Eye (tissue), 1 donor: ENCODE measurements at places on chromosomes 5 and 9.

GRCh38 chr5:428219-428618, 14.8 kb upstream of the EXOC3 start:
- no peak for DNase-seq

DNA sequence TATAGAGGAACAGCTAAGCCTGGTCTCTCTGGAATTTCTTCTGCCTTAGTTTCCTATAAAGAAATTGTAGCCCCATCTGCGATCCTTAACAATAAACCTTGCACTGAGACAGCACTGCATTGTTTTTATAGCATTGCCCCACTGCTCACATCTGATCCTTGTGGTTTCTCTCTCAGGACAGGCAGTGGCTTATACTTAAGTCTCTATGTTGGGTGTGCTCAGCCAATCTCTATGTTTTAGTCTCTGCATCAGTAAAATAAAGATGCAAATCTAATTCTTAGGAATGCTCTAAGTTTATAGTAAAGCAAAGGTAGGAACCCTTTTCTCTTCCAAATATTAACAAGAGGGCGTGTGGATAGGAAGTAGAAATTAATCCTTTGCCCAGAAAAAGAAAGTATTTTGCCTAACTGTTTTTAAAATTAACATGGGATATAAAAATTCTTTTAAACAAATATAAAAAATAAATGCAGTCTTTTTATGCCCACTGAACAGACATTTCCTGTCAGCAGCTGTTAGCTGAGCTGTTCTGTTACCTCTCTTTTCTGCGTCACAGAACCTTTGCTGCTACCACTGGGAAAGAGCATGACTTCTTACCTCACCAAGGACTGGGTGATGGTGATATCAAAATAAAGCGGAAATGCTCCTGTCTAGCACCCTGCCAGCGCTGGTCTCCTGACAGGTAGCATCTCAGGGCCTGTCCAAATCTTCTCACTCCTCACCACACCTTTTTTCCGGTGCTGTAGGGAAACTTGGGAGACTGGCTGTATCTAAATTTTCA, 29.5 kb downstream of the MRPS27 start:
- no peak for DNase-seq

GRCh38 chr5:156477196-156477595, 150.2 kb downstream of the SGCD start:
- DNase-seq = no peak

DNA sequence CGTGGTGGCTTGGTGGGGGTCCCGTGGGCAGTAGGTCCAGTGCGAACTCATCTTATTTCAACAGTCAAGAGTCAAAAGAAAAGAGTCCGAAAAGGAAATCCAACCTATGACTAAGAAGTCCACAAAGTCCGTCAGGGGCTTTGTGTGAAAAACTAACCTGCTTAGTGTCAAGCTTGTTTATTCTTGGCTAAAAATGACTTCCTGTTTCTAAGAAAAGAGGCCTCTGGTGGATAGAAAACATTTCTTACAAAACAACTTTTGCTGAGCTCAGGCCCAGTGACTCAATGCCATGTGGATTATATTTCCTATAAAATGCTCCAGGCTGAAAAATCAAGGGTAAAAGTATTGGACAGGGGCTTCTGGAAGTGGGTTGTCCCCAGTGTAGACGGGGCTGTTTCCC, 105.9 kb downstream of the GADD45G start:
- no peak for DNase-seq

GRCh38 chr9:121059513-121059912, 9.4 kb upstream of the C5 start:
- DNase-seq = no peak

DNA sequence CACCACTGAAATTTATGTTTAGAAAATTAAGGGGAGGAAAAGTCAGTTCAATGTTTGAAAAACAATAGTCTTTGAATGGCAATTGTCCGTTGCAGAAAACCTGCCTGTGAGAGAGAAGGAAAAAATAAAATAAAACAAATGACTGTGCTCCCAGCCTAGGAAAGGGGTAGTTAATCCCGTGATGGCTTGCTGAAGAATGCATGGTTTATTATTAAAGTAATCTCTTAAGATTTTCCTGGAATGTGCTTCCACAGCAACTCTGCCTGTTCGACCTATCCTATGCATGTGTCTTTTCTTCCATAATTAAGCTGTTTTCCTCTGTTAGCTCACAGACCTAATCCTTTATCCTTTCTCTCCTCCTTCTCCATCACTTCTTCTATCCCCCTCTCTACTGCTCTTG, 2.4 kb upstream of the DAB2 start:
- DNase-seq = peak; percentile 32

DNA sequence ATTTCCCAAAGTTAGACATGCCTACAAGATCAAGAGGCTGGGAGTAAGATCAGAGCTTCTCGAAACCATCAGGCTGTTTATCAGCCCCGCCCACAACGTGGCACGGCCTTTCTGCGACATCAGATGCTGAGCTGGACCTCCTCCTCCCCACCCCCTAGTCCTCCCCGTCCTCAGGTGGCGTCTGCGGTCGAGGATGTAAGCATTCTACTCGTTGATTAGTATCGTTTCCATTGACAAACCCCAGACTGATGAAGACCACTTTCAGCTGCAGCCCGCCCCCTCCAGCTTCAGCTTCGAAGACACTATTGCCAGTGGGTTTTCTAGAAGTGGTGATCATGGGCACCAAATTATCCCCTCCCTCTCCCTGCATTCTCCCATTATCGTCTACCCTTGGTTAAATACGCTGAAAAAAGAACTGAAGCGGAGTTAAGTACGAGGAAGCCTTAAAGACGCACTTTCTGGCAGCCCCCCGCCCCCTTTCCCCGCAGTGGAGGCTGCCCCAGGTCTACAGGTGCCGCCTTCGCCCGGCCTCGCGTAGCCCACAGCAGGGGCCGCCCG, 1.1 kb downstream of the PPIC start:
- peak; percentile 77 for DNase-seq

- DNase-seq = peak; percentile 93
Observed at GRCh38 chr5:31638748-31639418, at the start of gene PDZD2. Gene PDZD2 (plus strand): TSS chr5:31639131.

- DNase-seq = no peak
Observed at GRCh38 chr5:53464722-53465121, 15.7 kb upstream of the FST start.

DNA sequence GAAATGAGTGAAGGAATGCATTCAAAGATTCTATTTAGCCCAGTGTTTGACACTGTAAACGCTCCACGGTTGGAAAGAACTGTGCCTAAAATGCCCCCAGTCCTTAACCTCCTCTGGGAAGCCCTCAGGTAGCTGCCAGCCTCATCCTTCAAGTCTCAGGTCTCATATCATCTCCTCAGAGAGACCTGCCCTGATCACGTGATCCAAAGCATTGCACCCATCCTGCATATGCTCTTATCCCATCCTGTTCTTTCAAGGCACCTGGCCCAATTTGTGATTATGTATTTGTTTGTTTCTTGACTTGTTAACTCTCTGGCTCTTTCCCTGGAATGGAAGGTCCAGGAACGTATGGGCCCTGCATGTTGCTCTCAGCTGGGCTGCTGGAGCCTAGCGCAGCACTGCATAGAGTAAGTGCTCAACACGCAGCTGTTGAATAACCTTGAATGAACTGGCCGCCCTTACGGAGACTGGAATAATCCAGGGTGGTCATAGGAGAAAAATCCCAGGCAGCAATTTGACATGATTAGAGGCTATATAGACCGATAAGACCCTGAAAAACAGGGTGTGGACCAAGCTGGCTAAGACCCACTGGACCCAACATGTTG, 8.7 kb downstream of the C1QTNF2 start:
- DNase-seq = no peak

DNA sequence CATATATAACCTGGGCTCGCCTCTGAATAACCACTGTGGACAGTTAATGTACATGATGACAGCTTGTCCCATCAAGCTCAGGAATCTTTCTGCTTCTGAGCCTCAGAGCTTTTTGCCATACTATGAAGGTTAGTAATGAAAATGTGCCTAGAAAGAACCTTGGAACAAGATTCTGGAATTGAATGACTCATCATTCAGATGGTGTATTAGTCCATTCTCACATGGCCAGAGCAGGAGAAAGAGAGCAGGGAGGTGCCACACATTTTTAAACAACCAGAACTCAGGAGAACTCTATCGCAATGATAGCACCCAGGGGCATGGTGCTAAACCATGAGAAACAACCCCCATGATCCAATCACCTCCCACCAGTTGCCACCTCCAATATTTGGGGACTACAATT, 542.1 kb downstream of the PRR16 start:
- no peak for DNase-seq

GRCh38 chr5:55044175-55044574, 20.1 kb downstream of the GZMK start:
- DNase-seq = no peak

- DNase-seq = no peak
Observed at GRCh38 chr5:123278284-123278683, 144.9 kb downstream of the CEP120 start.

- no peak for DNase-seq
Observed at GRCh38 chr5:160229190-160229742, at the start of gene FABP6. Gene FABP6 (plus strand): TSS chr5:160229506. CDS start chr5:160229558, 52 bp downstream.

DNA sequence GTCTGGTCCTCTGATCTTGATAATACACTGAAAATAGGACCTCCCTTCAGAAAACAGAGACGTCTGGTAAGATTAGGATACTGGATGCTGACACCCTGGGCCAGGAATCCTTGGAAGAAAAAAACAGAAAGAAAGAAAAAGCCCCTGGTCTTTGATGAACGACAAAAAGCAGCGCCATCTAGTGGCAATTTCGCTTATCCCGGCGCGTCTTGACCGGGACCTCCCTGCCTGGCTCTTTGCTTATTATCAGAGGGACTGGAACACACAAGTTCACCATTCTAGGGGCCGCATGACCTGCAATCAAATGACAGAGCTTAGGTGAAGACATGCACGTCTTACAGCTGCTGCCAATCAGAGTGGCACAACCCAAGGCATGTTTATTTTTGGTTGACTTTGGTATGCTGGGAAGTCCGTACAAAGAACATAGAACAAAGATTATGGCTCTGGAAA, 114.9 kb upstream of the NFIB start:
- DNase-seq = peak; percentile 95

- DNase-seq = no peak
Observed at GRCh38 chr5:158294701-158295100, 435.8 kb upstream of the CLINT1 start.

- peak; percentile 89 for DNase-seq
Observed at GRCh38 chr5:174751154-174752000, 27.0 kb downstream of the MSX2 start.

GRCh38 chr9:108671176-108671575, 184.6 kb downstream of the ACTL7B start:
- peak; percentile 11 for DNase-seq

DNA sequence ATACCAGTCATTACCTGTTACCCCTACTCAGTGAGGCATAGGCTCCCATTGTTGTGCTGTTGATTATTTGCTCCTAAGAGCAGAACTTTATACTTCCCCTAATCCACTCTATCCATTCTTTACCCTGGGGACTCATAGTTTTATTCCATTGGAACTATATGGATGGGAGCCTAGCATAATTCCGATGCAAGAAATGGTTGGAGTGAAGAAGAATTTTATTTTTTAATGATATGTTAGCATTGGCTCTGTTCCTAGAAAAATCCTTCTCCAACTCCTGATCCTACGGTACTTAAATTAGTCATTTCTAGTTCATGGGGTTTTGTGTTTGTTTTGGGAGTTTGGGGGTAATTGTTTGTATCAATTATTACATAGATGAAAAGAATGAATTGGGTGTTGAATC, 191.5 kb downstream of the GOLPH3 start:
- DNase-seq = no peak

GRCh38 chr5:164680216-164680615, 1174.8 kb downstream of the MAT2B start:
- no peak for DNase-seq

DNA sequence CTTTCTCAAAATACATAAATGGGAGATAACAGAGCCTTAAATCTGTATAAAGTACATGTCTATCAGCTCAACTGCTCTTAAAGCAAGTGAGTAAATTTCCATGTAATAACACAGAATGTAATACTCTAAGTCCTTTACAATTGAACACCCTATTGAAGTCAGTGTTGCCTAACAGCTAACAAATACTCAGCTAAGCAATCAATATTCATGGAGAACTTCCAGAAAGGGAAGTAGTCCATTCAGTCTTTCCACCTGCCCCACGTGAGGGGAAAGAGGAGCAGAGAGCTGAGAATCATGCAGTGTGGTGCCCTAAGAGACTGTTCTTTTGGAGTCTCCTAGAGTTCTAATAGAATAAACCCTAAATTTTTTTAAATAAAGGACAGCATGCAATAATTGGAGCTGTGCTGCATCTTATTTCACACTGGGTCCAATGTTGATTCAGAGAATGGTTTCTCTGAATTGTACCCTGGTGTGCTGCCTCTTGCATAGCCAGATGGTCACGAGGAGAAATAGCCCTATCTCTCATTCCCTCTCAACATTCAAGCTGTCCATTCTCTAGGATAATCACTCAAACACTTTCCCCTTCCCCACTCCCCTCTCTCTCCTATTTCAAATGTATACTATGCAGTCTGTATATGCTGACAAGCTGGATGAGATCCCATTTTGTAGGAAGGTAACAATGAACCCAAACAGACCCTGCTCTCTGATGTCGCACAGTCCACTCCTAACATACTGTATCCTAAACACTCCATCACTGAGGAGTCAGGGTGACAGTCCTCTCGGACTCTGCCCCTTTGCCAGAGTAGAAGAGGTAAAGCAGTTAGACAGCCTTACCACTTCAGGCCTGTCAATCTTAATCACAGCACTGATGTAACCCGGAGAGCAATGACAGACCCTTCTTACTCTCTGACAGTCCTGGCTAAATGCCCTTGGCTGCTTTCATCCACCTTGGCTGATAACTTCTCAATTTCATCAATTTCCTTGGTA, 134.8 kb downstream of the EPB41L4A start:
- peak; percentile 41 for DNase-seq

- no peak for DNase-seq
Observed at GRCh38 chr5:116401576-116401975, 173.0 kb downstream of the SEMA6A start.

GRCh38 chr9:77597057-77597456, 51.1 kb downstream of the GNA14 start:
- no peak for DNase-seq

DNA sequence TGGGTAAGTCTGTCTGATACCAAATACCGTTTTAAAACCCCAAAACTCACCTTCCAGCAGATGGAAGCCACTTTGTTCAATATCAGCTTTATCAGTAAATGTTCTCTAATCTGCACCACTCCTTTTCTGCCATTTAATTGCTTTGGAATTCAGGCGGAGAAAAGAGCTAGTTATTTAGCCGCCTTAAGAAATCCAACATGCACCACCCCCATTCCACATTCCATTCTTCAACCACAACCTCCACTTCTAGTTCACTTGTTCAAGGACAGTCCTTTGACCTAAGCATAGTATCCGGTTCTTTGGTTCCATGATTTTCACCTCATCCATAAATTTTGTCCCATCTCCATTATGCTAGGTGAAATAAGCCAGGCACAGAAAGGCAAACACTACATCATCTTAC, 240.1 kb downstream of the DNAH5 start:
- DNase-seq = no peak
